ENCODE measurements at places on chromosomes 5 and 9.

- no peak for DNase-seq
These were observed 471.7 kb upstream of the TYRP1 start for GRCh38 chr9:12221470-12221869.

- no peak for DNase-seq
These were observed 46.9 kb upstream of the UBAC1 start for GRCh38 chr9:136007934-136008692.

DNA sequence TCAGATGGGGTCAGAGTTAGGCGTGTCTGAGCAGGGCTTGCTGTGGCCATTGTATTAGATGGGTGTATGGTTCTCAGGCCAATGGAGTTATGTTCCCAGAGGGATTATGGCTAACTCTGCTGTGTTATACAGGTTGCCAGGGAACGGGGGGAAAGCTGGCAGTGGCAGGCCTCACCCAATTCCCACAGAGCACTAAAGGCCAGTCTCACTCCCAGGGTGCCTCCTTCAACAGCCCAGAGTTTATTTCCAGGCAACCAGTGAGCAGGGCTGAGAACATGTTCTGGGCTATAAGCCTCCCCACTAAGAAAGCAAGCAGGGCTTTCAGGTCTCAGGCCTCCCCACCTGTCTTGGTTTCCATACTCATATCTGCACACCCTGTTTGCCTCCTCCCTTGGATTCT lies 597.9 kb downstream of the ZNF608 start:
- DNase-seq = no peak

DNA sequence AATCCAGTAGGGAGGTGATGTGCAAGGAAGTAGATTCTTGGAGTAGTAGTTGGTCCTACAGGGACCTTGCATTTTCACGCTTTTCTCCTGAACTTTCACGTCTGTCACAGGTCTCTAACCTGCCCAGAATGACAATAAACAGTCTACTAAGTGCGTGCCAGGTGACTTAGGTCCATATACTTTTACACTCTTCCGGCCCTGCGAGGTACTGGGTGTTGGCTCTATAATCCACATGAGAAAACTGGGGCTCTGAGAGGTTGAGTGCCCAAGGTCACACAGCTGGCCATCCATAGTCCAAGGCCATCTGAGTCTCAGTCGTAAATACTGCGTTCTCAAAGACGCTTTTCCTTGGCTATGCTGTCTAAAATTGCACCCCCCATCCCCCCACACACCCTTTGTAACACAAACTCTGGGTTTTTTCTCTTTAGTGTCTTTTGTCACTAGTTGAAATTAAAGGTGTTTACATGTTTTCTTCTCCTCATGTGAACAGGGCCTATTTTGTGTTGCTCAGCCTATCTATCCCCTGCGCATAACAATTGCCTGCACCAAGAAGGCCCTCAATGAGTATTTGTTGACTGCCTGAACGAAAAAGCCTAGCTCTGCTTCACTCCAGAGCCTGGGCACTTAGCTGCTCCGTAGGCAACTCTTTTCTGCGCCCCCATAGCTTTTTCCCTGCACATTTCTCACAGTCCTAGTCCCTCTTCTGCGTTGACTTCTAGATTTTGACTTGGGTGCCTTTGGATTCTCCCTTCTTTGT lies 943 bp downstream of the SFXN1 start:
- DNase-seq = no peak

DNA sequence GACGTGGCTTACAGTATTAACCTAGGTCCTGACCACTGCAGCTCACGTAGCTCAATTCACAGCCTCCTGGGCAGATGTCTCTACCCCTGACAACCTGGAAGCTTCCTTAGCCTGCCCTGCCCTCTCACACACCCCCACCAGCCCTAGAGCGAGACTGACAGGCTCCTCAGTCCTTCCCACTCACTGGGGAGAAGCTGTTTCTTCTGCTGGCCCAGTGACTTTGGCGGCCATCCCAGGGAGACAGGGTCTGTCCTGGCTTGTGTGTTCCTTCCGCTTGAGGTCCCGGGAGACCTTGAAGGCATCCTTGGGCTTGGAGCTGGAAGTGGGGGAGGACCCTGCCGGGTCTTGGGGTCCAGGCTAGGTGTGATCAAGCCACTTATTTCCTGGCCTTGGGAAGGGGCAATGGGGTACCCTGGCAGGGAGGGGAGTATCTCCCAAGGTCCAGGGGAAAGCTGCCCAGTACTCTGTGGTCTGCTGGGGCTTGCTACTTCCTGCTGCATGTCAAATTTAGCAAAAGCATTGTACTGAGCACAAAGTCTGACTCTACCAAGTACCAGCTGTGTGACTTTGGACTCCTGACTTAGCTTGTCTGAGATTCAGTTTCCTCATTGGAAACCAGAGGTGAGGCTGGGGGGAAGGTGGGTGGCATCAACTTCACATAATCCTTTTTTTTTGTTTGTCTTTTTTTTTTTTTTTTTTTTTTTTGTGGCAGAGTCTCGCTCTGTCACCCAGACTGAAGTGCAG lies 1.9 kb downstream of the MIGA2 start:
- DNase-seq = no peak

- DNase-seq = no peak
These were observed 19.7 kb downstream of the GLRA1 start for GRCh38 chr5:151904909-151905308.

GRCh38 chr5:93476251-93476742 lies 104.7 kb downstream of the NR2F1-AS1 start:
- no peak for DNase-seq

- DNase-seq = peak; percentile 68
These were observed 444.6 kb downstream of the PTPRD start for GRCh38 chr9:10168241-10168640.

- DNase-seq = no peak
These were observed 44.6 kb downstream of the PNPLA7 start for GRCh38 chr9:137505421-137506140.

DNA sequence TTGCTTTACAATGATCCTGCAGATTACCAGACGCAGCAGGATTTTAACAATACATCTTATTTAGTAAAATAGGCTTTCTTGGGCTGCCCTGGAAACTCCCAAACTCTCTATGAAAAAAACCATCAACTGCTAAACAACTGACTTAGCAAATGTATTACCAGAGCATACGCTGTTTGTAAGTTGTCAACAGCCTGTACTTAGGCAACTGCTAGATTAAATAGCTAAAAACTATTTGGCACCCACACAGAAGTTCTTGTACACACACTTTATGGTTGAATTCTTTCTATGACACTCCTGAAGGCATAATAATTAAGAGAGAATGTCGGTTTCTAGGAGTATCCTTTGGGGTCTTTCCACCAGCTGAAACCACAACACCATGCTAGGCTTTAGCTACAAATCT lies 123.9 kb downstream of the FBXO38 start:
- no peak for DNase-seq

DNA sequence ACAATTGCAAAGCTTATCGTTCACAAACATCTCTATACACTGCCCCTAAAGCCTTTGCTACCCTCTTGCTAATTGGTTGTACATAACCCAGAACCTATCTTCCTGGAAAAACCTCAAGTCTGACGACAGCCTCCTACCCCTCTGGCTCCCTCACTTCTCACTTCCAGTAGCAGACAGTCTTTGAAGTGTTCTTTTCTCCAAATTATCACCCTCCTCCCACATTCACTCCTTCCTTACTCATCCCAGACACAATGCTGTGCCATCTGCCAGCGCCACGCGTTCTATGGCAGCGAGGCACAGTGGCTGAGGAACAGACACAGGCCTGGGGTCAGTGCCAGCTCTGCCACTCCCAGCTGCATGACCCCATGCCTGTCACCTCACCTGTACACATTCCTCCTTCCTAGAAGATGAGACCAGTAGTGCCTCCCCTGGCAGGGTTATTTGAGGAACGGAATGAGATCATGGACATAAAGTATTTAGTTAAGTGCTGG lies 27.7 kb downstream of the CLTA start:
- DNase-seq = no peak

DNA sequence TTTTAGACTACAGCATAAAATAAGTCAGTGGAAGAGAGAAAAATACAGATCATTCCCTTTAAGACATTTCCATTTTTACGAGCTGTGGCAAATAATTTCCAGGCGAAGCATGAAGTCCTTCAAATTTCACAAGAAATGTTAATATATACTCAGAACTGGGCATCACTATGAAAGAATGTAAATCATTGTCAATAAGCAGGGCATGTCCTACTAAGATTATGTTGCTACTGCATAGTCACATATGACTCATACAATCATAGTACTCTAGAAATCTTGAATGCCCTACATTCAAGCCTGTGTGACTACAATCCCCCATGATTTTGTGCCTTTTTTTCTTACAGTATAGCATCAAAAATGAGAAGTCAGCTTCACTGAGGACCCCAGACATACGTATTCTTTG lies 485.2 kb upstream of the FTMT start:
- no peak for DNase-seq

DNA sequence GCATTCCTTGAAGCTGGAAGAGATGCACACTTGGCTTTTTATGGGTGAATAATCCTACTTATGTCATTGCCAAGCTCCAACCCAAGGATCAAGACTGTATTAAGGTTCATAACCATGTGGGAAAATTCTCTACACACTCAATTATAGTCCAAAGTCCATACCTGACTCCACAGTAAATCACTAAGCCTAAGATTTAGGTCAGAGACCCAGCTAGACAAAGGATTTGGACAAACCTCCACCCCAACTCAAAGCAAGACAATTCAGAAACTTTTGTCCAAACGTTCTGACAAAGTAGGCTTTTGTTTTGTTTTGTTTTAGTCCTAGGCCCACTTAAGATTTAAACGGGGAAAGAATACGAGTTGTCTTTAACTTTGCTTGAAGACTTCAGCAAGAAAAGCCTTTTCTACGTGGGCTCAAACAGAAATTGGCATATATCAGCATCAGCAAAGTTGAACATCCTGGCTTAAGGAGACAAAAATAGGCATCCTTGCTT lies 1.7 kb downstream of the MEGF9 start:
- no peak for DNase-seq

- no peak for DNase-seq
These were observed 12.3 kb downstream of the ACTBL2 start for GRCh38 chr5:57470339-57470738.

- no peak for DNase-seq
These were observed 15.7 kb downstream of the SQSTM1 start for GRCh38 chr5:179836225-179837019.

Measured in COR-L47 (cell line).